Progenitor cell of endocrine pancreas (in vitro differentiated cells): ENCODE measurements at places on chromosomes 4 and X.

DNA sequence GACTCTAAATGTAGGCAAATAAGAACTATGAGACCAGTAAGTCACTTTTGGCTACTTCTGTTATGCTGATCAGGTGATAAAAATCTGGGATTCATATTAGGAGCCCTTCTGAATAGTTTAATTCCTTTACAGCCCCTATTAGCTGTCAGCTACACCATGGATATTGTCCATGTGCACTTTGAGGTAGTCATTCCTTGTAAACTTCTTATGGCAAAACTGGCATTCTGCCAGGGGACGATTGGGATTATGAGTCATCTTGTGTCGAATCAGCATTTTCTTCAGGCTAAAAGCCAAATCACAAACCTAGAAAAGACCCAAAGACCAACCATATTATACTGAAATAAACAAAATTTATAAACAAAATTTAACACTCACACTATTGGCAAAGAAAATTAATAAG, 227.6 kb downstream of the PRDM5 start:
- DNase-seq: no peak

- no peak for DNase-seq
Observed at GRCh38 chr4:16090096-16090705, 6.4 kb upstream of the PROM1 start.

DNA sequence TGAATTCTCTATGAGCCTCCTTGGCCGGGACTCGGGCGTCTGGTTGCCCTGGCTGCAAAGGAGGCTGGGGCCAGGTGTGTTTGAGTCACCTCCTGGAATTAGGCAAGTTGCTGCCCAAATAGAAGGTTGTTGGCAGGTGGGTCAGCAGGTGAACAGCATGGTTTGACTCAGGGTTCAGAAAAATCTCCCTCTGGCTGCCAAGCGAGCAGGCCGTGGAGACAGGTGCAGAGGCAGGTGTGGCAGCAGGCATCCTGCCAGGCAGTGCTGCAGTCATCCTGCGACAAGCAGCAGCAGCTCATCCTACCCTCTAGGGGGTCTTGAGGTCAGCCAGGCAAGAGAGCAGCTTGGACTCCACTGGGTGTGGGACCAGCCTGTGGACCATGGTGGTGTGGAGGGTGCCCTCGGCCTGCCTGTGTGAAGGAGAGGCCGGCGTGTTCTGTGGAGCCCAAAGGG, 8.2 kb downstream of the MSANTD1 start:
- no peak for DNase-seq

DNA sequence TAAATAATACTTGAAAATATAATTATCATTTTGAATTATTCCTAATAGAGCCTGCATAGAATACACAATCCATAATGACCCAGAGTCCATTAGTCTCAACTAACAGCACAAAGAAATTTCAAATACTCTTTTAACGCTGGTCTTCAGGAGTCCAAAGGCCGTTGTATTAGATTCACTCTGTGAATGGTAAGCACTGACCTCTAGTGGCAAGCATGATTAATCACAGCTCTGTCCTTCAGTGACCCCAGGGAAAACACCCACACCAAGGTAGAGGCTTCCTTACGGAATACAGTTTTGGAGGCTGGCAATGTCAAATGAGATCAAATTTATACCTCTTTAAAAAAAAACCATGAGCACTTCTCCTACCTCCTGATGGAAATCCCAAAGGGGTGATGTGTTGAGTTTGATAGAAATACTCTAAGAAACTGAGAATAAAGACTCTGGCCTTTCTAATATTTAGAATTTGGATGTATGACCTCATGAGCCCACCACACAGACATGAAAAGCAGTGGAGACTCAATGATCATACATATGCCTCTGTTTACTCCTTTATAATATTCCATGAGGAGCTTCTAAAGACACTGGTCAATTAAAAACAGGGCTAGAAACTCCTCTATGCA, 147.2 kb upstream of the DKK2 start:
- no peak for DNase-seq

- DNase-seq: no peak
Observed at GRCh38 chr4:6316461-6317003, 46.9 kb downstream of the WFS1 start.

- no peak for DNase-seq
Observed at GRCh38 chrX:40169193-40170101, 71.7 kb upstream of the BCOR start.

- DNase-seq: no peak
Observed at GRCh38 chr4:17033025-17033767, 134.8 kb upstream of the LDB2 start.

- DNase-seq: no peak
Observed at GRCh38 chr4:122576261-122577188, 44.3 kb downstream of the IL21 start.

GRCh38 chr4:169565606-169566005, 46.8 kb downstream of the NEK1 start:
- DNase-seq: no peak

- DNase-seq: no peak
Observed at GRCh38 chrX:93585661-93586060, 87.7 kb downstream of the NAP1L3 start.

- DNase-seq: no peak
Observed at GRCh38 chr4:81786063-81786763, 314.5 kb upstream of the RASGEF1B start.

DNA sequence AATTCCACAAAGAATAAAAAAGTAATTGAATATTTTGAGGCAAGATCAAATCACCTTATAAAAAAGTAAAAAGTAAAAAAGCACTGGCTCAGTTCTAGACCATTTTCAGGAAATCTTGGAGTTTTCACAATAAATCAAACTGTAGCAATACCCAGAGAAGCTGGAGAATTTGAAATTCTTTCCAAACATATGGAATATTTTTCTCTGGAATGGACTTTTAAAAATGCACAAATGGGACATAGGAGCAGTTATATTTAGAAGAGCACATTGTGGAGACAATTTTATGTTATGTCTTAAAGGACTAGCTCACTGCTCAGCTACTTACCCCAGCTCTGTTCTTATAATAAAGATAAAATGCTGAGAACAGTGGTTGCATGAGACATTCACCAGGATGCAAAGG, 211.9 kb upstream of the KIT start:
- no peak for DNase-seq

- DNase-seq: no peak
Observed at GRCh38 chr4:66769441-66769840, 775.9 kb downstream of the CENPC start.

DNA sequence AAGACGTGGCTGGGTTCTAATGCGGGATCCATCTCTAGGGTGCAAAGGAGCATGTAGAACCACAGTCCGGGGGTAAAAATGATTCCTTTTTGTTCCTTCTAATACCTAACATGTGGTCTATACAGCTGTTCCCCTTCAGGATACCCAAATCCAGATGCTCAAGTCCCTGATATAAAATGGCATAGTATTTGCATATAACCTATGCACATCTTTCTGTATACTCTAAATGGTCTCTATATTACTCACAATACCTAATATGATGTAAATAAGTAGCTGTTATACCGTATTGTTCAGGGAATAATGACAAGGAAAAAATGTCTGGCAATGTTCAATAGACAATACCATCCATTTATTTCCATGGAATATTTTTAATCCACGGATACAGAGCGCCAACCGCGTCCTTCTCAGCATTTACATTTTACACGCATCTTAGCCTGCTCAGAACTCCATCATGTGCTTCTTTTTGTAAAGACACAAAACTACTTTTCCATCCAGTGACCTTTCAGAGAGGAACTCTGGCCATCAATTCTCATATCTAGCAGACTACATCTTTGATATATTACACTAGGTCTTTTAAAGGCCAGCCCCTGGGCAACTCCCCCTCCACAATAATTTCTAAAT, 31.9 kb downstream of the ACSL1 start:
- no peak for DNase-seq

- no peak for DNase-seq
Observed at GRCh38 chrX:2824886-2825285, 3.8 kb upstream of the GYG2 start.

- DNase-seq: no peak
Observed at GRCh38 chrX:48815266-48815665, 11.0 kb upstream of the ERAS start.

DNA sequence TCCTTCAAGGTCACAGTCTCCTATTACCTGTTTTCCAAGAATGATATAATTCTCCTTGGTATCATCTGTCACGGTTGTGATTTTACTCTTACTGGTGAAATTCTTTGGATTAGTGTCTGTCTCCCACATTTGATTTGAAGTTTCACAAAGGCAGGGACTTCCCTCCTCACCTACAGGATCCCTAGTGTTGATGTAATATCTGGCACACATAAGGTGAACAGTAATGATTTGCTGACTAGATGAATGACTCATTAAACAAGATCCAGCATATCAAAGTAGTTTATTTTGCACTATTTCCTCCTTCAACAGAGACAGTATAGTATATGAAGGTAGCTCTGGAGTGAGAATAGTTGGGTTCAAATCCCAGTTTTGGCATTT, 135.3 kb upstream of the IL1RAPL2 start:
- no peak for DNase-seq

GRCh38 chrX:119240356-119240755, 4.3 kb downstream of the PGRMC1 start:
- no peak for DNase-seq

- DNase-seq: no peak
Observed at GRCh38 chr4:185369731-185370130, 26.0 kb downstream of the LRP2BP start.

DNA sequence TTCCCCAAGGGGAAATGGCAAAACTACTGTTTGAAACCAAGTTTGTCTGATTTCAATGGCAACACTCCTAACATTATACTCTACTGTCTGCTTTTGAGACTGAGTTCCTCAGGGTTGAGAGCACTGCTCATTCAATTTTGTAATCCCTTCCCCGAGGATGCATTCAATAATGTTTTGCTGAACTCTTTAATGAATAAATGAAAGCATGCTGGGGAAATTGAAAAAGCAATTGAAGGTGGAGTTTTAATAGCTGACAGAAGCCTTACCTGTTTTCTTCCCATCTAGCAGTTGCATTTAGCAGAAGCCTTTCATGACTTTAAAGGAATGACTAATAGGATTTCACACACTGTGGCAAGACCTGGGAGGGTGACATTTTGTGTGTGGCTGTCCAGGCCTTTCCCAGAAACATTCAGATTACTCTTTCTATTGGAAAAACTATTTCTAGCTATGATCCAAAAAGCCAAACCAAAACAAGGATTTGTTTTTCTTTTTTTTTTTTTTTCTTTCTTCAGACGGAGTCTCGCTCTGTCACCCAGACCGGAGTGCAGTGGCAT, 45.1 kb downstream of the DTHD1 start:
- DNase-seq: no peak

DNA sequence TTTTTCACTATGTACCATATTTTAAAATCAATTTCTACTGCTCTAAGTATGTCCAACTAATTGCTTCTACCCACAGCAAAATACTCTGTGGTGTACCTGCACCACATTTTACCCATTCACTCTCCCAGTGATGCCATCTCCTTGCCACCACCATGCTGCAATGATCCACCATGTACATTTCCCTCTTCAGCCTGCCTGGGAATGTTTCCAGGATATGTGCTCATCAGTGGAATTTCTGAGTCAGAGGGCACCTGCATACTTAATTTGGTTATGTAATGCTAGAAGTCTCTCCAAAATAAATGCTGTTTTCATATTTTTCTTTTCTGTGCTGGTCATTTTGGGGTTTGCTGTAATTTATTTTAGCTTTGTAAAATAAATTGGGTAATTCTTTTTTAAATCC, 33.2 kb upstream of the OCIAD2 start:
- DNase-seq: no peak

DNA sequence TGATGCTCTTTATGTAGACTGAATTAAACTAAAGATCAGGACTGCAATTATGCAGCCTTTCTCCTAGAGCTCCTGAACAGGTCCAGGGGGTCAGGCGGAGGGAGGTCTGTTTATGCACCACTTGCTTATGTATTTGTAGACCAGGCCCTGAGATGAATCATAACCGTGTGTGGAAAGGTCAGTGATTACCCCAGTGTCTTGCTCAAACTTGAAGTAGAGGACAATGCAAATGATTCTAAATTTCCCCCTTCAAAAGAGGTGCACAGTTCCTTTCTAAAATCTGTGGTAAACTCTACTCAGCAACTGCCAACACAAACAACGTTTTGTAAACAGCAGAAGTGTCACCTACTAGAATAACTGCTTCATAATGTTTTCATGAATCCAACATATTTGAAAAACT, 13.0 kb upstream of the TBC1D9 start:
- no peak for DNase-seq

DNA sequence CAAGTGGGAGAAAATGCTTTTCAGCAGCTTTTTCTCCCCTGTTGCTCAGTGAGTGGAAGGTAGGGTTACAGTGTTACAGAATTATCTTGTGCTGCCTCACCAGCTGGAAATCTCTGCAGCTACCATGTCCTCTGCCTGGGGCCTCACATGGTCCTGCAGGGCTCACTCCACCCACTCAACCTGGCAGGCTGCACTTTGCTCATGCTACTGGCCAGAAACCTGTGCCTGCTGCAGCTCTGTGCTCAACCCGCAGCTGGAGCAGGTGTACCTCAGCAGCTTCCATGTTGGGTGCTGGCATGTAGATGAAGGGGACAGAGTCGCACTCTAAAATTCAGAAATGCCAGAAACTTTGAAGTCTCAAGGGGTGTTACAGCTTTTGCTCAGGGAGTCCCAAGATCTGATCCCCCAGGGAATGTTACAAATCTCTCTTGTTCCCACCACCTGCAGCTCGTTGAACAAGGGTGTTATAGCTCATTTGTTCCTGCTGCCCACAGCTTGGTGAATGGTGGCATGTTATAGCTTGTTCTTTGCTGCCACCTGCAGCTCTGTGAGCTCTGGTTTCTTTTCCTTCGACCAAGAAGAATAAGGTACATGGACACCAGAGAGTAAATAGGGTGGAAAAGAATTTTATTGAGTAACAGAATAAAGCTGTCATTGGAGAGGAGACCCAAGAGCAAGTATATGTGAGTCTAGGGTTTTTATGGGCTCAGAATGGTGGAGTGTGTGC, 845.8 kb downstream of the TECRL start:
- DNase-seq: no peak

DNA sequence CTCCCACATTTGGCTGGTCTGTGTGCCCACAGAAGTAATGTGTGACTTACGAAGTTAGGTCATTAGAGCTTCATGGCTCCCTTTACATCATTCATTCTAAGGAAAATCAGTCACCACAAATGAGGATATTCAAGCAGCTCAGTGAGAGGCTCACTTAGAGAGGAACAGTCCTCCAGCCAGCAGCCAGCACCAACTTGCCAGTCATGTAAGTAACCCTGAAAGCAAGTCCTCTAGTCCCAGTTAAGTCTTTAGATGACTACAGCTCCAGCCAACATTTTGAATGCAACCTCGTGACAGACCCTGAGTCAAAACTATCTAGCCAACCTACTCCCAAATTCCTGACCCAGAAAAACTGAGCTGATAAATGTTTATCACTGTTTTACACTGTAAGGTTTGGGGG, 71.3 kb downstream of the LRBA start:
- no peak for DNase-seq

GRCh38 chr4:69753686-69754085, 6.7 kb downstream of the SULT1B1 start:
- no peak for DNase-seq
